ENCODE measurements at places on chromosomes 1 and 21. TPM values are rescaled to one million over a fixed set of nuclear protein-coding genes. Genes with fewer than 3 reads are reported as not detected.
A peak's percentile ranks its signal among the peaks of the same experiment; 100 is the strongest.

RAB7B gene
- total RNA-seq: not detected

KCNE2 gene
- not detected for total RNA-seq

GRCh38 chr1:228977741-228978140 is 242.5 kb downstream of the RHOU start:
- no peak for DNase-seq

DNA sequence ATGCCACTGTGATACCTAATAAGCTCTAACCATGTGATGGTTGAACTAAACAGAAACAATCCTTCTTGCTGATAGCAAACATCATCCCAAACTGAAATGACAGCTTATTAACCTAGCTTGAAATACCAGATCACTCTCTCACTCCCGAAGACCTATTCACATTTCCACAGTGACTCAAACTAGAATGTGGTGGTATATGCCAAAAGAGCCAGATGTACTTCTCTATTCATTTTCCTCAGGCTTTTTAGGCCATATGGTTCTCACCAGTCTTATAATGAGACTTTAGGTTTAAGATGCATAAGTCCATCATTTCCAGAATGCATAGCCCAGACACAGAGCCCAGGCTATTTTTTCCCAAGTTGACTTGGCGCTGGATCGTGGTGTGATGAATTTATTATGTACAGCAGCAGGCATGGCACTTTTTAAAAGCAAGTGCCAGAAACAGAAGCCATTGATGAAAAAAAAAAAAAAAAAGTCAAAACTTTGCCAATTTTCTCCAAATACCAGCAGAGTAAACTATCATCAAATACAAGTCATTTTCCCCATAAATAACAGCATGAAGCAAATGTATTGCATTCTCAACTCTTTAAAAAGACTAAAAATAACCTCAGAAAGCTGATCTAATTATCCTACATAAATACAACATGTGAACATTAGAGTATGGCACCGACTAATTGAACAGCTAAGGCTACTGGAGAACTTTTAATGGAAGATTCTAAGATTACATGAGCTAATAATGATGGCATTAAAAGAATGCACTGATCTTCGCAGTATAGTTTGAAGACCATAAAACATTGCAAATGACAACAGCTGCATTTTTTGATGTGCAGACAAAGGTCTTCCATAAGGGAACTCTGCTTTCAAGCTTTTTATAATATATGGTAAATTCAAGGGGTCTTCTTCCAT is 365.4 kb downstream of the LRRIQ3 start:
- no peak for DNase-seq

C1orf94 gene
- not detected for total RNA-seq

C1orf87 gene
- total RNA-seq: not detected

- no peak for DNase-seq
These were observed 4.7 kb downstream of the IL23R start for GRCh38 chr1:67170751-67171573.

- no peak for DNase-seq
These were observed 9.0 kb downstream of the FOXO6 start for GRCh38 chr1:41370225-41370624.

LEMD1 gene
- total RNA-seq: 0.63 TPM

CFHR2 gene
- total RNA-seq: not detected

DNA sequence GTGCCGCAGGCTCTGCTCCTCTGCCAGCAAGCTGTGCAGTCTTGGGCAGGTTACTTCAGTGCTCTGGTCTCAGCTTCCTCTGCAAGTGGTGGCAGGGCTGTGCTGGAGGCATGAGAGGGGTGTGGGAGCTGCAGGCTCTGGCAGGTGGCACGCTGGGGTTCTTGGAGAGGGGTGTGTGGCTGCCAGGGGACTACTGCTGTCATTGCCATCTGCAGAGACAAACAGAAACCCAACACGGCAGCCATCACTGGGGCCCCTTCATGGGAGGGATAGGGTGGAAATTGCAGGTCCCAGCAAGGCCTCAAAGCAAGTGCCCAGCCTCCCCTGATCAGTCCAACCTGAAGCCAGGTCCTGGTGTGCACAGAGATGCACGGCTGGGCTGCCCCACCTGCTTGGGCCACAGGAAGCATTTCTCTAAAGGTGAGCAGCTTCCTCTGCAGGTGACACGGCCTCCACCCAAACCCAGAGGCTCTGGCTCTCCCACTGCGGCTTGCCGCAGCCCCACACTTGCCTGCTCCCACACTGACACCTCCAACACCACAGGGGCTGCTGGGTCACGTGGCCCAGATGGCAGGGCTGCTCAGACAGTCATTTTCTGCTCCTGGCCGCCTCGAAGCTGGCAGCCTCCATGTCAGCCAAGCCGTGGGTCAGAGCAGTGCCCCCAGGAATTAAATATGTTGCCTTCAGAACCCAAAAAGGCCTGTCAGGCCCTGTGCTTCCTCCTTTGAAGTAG is 4.1 kb upstream of the COL6A2 start:
- no peak for DNase-seq

DNA sequence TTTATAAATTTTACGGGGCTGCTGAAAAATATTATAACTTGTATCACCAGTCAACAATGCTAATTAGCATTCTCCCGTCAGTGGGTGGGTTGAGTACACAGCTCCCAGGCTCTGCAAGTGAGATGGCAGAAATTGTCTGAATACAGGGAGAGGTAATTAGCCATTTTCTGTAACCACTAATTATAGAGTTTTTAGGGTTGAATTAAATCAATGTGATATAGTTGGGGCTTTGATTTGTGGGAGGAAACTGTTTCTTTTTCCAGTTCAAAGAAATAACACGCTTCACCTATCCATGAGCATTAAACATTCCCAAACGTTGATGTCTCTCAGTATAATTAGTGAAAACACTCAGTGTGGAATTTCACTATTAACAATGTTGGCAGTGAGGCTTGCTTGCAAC is 1.5 kb downstream of the VANGL1 start:
- no peak for DNase-seq

OPRD1 gene
- not detected for total RNA-seq

PLA2G2C gene
- 0.83 TPM for total RNA-seq

DNA sequence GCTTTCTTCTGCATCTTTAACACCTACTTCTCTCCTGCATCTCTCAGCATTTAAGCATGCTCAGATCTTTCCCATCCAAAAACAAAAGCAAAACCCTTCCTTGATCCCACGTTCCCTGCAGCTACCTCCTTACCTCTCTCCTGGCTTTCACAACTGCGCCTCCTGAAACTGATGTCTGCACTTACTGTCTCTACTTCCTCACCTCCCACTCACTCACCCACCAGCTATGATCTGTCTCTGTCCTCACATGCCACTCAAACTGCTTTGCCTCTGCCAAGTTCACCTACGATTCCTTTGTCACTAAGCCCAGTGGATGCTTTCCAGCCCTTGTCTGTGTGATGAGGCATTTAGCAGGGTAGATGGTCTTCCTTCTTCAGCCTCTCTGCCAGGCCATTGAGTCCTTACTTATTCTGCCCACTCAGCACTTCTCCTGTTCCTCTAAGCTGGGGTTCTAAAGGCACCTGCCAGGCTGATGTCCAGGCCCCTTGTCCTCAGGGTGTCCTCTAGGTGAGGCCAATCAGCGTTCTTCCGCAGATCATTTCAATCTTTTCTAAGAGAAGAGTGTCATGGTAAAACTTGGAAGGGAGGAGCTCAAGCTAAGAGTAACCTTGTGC is 10.0 kb upstream of the GJB3 start:
- DNase-seq: no peak

DNA sequence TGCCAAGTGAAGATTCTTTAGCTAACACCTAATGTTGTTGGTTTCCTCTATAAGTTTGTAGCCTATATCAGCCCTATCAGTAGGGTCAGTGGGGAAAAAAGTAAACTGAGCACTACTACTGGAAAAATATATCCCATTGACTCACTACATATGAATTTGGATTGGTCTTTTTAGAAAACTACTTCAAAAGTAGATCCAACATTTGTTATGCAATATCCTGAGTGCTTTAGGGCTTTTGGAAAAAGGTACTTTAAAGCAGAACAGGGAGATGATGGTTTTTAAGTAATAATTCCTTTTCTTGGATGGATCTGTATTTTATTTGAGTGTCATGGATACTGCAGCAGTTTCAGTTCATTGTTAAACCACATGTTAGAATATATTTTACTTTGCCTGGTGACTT is 7.1 kb downstream of the C1orf21 start:
- DNase-seq: no peak

DNA sequence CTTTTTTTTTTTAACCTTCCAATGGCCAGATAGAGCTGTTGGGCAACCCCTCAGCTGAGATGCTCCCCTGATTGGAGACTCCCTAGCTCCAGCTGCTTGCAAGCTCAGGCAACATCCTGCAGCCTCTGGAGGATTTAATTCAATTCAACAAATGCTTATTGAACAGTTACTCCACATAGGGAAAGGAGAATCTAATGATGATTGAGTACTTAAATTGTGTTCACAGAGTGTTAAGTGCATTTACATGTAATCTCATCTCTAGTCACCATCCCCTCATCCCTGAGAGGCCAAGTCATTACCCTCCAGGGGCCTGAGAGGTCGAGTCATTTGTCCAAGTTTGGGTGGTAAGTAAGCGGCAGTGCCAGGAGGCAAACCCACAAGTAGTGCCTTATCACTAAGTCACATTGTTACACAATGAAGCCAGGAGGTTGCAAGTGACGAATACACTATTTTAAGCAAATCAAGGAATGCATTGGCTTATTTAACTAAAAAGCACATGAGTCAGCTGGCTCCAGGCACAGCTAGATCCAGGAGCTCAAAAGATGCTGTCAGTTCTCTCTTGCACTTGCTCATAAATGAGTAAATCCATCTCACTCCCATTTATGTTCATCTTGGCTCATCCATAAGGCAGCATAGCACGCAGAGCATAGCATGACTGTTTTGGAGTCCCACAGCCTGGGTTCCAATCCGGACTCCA is 64.3 kb downstream of the OPTC start:
- no peak for DNase-seq

TRIM63 gene
- total RNA-seq: not detected

NGF gene
- not detected for total RNA-seq

DNA sequence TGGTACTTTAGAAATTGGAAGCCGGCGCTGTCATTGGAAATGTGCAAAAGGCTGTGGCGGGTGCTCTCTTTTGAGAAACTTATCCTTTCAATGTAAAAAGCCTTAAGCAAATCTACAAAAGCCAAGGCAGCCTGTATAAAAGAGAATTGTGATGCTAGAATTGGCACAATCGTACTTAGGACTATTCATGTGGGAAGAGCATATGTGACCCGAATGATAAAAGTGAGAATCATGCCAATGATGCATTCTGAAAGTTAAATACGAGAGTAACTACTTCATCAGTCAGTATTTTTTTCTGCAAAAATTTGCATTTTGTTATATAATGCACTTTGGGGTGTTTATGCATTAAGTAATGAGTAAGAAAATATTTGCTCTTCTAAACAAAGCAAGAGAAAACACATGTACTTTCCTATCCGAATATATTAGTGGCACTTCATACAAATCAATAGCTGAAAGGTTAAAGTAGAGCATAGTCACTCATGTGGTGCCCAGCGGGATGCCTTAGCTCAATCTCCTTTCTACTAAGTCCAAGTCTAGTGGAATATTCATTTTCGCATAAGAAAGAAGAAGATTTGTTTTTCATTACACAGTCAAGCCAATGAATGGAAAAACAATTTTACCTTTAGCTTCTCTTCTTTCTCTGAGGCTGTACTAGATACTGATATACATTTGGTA is 1256.6 kb upstream of the B3GALT2 start:
- no peak for DNase-seq

MROH7 gene
- total RNA-seq: not detected

GRCh38 chr1:29383746-29384371 is 147.5 kb downstream of the PTPRU start:
- no peak for DNase-seq

VCAM1 gene
- not detected for total RNA-seq

LRRC71 gene
- total RNA-seq: not detected

GRCh38 chr1:89952605-89953130 is 42.2 kb upstream of the ZNF326 start:
- DNase-seq: no peak

DNA sequence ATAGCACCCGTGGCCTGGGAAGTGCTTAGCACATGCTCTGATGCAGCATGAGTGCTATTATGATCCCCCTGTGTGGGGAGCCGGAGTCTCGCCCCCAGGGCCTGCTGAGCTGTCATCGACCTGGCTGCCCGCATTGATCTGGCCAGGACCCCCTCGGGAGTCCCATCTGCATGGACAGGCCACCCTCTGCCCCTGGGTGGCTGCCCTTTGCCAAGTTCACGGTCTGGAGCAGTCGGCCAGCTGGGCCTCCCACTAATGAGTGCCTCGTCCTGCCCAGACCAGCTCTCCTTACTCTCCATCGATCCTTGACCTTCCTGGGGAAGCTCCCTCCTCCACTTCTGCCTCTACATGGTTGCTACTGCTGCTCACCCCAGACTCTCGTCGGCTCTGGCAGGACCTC is 121.8 kb upstream of the RUNX3 start:
- DNase-seq: no peak

GRCh38 chr1:185050823-185051451 is 5.6 kb downstream of the RNF2 start:
- DNase-seq: no peak

LRRC38 gene
- not detected for total RNA-seq

DNA sequence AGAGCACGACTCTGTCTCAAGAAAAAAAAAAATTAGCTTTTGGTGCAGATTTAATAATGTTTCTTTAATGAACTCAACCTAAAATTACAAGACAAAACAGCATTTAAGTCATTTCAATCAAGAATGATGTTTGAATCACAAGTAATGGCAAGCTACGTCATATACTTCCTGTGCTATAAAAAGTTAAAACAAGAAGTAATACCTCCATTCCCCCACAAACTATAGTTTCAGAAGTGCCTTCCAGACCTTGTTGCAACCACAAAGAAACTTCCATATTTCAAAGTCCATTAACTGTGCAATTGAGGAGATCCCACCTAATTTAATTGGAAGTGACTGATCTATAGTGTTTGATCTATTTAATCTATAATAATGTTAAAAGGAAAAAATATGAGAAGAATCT is 15.1 kb downstream of the NRDC start:
- peak; percentile 65 for DNase-seq

GRCh38 chr1:235644693-235645305 is 4.8 kb downstream of the GNG4 start:
- DNase-seq: no peak

GRCh38 chr1:85135392-85135798 is 65.4 kb downstream of the SYDE2 start:
- no peak for DNase-seq

EPHA2 gene
- total RNA-seq: 0.15 TPM

DNA sequence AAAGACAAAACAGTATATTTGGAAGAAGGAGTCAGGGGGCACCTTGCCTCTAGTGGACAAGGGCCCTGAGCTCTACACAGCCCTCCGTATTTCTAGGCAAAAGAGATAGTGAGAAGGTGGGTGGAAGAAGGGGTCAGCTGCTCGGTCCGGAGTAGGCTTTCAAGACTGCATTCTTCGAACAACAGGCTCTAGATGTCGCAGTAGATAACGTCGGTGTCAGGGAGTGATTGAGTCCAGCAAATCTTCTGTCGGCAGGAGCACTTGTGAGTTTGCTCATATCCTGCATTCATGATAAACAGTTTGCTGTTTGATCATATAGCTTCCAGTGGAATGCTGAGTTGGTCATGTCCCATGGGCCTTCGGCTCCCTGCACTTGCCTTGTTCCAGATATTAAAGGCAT is 36.8 kb downstream of the DIPK1A start:
- DNase-seq: no peak

- DNase-seq: no peak
These were observed 2.6 kb upstream of the C1orf141 start for GRCh38 chr1:67137307-67137753.
